ENCODE measurements at places on chromosomes 5 and 9.

- no peak overlapping the region for H3K4me3 ChIP-seq
- H3K27me3 ChIP-seq, result peaks cover 64% of the 10 kb centered on the region
- no peak overlapping the region for H3K27ac ChIP-seq
- no peaks in the 10 kb centered on the region for H3K4me1 ChIP-seq
Observed at GRCh38 chr9:132585954-132586829, 3.8 kb downstream of the BARHL1 start.

DNA sequence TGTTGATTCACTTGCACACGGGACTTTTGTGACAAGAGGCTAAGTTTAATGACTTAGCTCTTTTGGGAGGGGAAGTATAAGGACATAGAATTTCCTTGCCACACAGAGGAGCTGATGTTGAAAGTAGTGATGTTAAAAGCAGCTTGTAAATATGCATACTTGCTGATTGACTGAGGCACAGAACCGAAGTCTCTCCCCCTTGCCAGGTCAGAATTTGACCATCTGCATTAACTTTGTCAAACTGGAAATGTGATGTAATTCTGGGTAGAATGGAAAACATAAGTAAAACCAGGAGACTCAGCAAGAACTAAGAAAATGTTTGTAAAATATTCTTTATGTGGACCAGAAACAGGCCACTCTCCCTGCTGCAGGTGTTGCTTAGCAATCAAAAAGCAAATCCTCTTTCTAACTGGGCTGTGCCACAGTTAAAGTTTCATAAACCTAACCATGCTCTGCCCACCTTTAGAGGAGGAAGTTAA, 284.2 kb downstream of the NR3C1 start:
- H3K36me3 ChIP-seq, result no peaks in the 10 kb centered on the region
- no peak overlapping the region for H3K4me3 ChIP-seq
- peaks cover 4% of the 10 kb centered on the region for H3K4me1 ChIP-seq
- no peak for DNase-seq
- no peak overlapping the region for H3K27ac ChIP-seq

DNA sequence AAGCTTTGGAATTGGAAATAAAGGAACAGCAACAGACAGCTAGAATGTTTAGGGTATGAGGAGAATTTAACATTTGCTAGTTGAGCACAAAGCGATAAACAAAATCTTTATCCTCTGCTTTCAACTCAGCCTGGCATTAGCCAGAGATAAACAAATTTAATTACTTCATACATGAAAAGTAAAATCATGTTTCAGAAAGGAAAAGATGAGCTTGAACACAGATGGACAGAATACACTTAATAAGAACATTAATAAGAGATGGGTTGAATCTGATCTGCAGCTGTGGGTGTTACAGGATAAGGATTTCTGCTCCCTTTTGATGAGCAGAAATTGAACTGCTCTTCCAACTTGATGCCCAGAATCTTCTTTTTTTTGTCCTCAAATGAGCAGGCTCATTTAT, 275.2 kb downstream of the CSNK1G3 start:
- H3K27ac ChIP-seq, result no peak overlapping the region
- no peaks in the 10 kb centered on the region for H3K27me3 ChIP-seq
- DNase-seq, result no peak
- peaks cover 3% of the 10 kb centered on the region for H3K4me1 ChIP-seq
- no peak overlapping the region for H3K4me3 ChIP-seq

- no peak for DNase-seq
- H3K27ac ChIP-seq, result no peak overlapping the region
- no peak overlapping the region for H3K4me3 ChIP-seq
Observed at GRCh38 chr9:112283582-112284253, 49.7 kb downstream of the PTBP3 start.
